Stimulated activated CD4-positive, alpha-beta T cell treated with anti-CD3 and anti-CD28 coated beads, Interleukin-12 subunit alpha, Interleukin-12 subunit beta, amount 100 ng/mL, for 24 hours (primary cell): ENCODE measurements at places on chromosomes 12 and 14.

DNA sequence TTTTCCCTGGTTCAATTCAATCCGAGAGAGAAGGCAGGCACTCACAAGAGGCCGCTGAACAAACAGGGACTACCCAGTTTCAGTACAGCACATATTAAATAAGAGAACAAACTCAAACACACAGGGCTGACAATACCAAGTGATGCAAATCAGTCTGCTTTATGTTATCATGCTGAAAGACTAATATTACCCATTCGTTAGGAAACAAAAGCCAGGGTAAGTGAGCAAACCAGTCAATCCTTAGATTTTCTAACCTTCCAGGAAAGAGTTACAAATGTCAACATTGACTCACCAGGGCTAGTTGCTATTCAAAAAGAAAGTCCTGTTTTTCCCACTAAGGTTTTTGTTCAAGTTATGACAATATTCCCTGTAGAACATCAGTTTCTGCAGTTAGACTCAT is 246.2 kb downstream of the C12orf42 start:
- no peak for DNase-seq

DNA sequence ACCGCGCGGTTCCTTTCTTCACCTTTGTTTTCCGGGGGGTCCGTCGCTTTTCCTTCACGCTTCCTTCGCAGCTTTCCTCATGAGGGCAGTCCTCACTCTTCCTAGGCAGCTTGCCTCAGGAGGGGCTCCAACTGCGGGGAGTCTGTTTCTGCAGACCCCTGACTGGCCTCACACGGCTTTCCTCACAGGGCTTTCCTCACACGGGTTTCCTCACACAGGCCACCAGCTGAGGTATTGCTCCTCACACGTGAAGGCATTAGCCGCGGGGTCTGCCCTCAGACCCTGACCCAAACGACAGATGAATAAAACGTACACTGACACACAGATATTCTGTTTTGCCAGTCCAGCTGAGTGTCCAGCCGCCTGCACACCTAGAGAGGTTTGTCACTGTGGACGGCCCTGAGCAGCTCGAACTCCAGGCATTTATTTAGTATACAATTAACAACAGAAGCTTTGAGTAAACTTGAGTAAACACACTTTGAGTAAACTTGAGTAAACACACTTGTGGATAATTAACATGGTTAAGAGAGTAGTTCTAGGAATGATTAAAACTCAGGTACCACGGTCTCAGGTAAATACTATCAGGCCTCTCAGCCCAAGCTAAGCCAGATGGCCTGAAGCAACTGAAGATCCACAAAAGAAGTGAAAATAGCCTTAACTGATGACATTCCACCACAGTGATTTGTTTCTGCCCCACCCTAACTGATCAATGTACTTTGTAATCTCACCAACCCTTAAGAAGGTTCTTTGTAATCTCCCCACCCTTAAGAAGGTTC is 16.1 kb upstream of the LYZ start:
- no peak for DNase-seq

DNA sequence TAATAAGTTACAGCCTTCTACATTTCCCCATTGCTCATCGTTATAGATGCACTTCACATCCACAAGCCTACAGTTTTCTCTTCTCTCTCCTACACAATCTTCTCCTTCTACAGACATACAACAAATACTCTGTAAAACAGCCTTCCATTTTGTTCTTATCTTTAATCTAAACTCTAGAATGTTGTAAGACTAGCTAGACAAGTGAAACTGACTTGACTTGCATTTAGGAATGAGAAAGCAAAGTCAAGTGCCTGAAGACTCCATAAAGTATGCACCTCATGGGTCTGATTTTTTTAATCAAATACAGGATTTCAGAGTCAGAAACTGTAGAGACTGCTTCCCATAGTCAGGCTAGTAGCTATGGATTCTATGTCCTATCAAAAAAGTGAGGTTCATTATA is 190.3 kb downstream of the KLHL28 start:
- DNase-seq, result no peak

DNA sequence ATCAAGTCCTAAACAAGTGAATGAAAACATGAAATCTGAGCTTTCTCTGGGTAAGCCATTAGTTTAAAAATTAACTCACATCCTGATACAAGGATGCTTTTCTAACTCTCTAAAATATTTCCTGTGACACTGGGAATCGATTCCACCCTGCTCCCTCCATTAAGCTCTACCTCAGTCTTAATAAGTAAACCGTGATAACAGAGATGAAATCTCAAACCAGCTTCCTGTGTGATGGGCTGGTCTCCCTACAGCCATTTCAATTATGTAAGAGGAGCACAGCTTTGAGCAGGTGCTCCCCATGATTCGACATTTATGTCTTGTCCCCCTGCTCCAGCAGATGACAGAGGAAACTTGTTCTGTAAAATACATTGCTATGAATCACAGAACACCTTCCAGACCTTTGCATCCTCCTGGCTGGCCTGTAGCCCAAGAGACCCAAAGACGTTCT is 59.0 kb downstream of the GAS2L3 start:
- DNase-seq, result no peak

- no peak for DNase-seq
Observed at GRCh38 chr12:127273626-127274025, 993.3 kb upstream of the TMEM132C start.

- no peak for DNase-seq
Observed at GRCh38 chr12:121226399-121226798, 16.5 kb downstream of the P2RX4 start.

- DNase-seq, result no peak
Observed at GRCh38 chr12:125284945-125285685, 219.9 kb downstream of the AACS start.

GRCh38 chr12:20483776-20484175 is 115.4 kb downstream of the PDE3A start:
- no peak for DNase-seq
